Activated CD4-positive, alpha-beta T cell treated with anti-CD3 and anti-CD28 coated beads, Interleukin-2, amount 50 U/mL, for 4 hours (primary cell): ENCODE measurements at places on chromosomes 6 and 20.

- no peak for DNase-seq
Measured at GRCh38 chr6:158337332-158337731, 25.1 kb downstream of the TULP4 start.

GRCh38 chr6:149318581-149319286 is 1.2 kb downstream of the TAB2 start:
- DNase-seq, result no peak

DNA sequence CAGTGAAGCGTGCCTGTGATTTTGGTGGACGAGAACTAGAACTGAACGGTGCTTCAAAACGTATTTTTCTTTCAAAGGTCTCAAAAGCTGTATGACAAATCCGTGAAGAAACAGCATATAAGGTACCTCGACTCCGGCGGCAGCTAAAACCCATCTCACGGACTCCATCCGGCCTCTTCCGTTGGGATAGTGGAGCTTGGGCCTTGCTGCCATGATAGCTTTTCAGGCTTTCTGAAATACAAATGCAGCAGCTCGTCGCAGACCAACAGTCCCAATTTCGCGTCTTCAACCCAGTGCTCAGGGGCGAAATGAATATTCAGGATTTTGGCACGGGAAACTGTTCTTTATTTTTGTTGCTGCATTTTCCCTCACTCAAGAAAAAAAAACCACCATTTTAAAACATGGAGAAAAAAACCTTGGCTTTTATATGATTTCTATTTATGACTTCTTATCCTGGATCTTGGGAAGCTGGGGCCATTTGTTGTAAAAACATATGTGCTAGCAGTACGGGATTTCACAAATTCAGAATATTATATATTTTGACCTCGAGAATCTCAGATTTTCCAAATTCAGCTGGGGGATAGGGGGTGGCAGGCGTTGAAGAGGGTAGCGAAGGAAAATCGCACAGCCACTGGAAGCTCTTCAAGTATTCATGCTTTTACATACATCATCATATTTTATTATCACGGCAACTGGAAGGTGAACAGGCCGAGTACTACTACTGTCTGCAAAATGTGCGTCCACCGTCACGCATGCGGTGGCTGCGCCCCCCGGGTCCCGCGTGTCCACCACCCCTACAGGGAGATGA is 849 bp downstream of the GSTA4 start:
- no peak for DNase-seq

GRCh38 chr6:3296537-3296936 is 37.8 kb downstream of the PSMG4 start:
- no peak for DNase-seq

DNA sequence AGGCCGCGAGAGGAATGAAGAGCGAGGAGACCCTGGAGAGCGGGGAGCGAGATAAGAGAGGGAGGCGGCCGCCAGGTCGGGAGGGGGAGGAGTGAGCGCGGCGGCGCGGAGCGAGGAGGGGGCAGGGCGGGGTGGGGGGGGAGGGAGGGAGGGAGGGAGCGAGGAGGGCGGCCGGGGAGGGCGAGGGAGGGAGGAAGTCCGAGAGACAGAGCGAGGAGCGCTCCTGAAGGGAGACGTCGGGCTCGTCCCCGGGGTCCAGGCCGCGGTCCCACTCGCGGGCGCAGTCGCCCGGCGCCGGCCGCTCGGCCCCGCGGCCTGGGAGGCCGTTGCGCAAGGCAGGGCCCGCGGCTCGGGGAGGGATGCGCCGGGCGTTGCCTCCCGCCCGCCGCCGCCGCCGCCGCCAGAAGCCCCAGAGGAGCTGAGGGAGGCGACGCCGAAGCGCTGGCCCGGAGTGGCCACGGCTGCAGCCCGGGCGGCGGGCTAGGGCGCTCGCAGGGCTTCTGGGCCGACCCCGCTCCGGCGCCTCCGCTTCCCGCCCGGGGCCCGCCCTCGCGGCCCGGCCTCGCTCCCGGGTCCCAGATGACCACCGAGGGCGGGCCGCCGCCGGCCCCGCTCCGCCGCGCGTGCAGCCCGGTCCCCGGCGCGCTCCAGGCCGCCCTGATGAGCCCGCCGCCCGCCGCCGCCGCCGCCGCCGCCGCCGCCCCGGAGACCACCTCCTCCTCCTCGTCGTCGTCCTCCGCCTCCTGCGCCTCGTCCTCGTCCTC is at the start of gene FOXF2:
TSS of gene FOXF2 (plus strand) at position 208 of the 764 bp plus-strand sequence. CDS start at position 580, 372 bp downstream.
- no peak for DNase-seq

GRCh38 chr20:38836991-38837390 is 31.5 kb downstream of the PPP1R16B start:
- no peak for DNase-seq

- DNase-seq, result no peak
Measured at GRCh38 chr20:50784464-50784863, 10.4 kb upstream of the BCAS4 start.

GRCh38 chr6:25570578-25570977 is 81.4 kb upstream of the SCGN start:
- DNase-seq, result no peak

GRCh38 chr6:128504003-128504654 is 16.3 kb downstream of the PTPRK start:
- DNase-seq, result no peak

DNA sequence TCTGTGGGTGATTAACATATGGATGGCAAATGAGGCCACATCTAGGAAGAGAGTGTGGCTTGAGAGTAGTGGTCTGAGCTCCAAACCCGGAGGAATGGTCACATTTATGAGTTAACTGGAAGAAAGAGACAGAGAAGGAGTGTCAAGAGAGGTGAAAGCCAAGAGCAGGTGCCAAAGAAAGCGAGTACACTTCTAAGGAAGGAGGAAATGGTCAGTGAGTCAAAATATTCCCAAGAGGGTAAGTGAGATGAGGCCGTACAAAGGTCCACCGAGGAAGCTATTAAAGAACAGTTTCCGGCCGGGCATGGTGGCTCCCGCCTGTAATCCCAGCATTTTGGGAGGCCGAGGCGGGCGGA is 104.5 kb upstream of the RNF24 start:
- no peak for DNase-seq

GRCh38 chr20:37921341-37921929 is 18.5 kb downstream of the VSTM2L start:
- DNase-seq, result no peak

- no peak for DNase-seq
Measured at GRCh38 chr6:162222521-162222920, 505.0 kb downstream of the PRKN start.
